ENCODE measurements at places on chromosomes 2 and 18. TPM values are rescaled to one million over a fixed set of nuclear protein-coding genes. Genes with fewer than 3 reads are reported as not detected.

The SPP2 gene
- total RNA-seq = not detected

The PNO1 gene
- total RNA-seq = 10.5 TPM

The ICOS gene
- total RNA-seq = 49.7 TPM

The SPATA3 gene
- total RNA-seq = 0.44 TPM

The POTEC gene
- not detected for total RNA-seq

The UGT1A1 gene
- total RNA-seq = not detected

The SERPINB3 gene
- not detected for total RNA-seq

The MYO5B gene
- 0.02 TPM for total RNA-seq

The MYO3B gene
- total RNA-seq = 0.23 TPM

The FABP1 gene
- total RNA-seq = not detected

The FHOD3 gene
- not detected for total RNA-seq

The CXCR1 gene
- total RNA-seq = 0.54 TPM

Measured in activated CD8-positive, alpha-beta memory T cell treated with anti-CD3 and anti-CD28 coated beads, Interleukin-2, amount 10 ng/mL, durations not matched to agents 7 days and 5 days (primary cell).